ENCODE measurements at places on chromosomes 4 and X.

DNA sequence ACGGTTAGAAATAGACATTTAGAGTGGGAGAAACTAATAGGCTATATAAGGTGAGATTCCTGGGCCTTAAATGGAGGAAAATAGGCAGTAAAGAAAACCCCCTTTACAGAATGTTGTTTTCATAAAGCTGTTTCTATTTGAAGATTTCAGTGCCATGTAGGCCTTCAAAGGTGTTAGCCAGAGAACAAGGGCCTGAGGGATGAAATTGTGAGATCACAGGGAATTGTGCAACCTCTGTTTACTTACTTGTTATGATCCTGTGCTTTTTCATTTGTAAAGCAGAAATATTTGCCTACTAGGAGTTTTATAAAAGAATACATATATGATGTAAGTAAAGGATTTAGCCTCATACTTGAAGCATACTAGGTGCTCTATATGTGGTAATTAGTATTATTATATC, 272.9 kb upstream of the ARX start:
- DNase-seq: no peak

DNA sequence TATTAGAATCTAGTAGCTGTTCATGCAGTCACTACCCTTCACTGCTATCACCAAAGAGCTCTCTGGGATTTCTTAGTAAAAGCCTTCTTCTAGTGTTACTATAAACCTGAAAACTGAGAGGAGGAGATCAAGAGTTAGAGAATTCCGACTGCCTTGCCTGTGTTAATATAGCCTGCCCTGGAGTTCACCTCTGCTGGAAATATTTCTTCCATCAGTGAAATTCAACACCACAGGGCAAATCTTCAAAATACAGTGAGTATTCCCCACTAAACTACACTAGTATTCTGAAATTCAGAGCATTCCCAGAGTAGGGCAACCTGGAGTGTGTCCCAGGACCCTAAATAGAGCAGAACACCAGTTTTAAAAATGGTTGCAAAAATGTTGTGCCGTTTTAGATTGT, 301.1 kb downstream of the ARHGAP24 start:
- no peak for DNase-seq

GRCh38 chr4:123599920-123600810, 203.6 kb downstream of the SPRY1 start:
- peak; percentile 82 for DNase-seq

- no peak for DNase-seq
Observed at GRCh38 chr4:123705419-123705818, 308.8 kb downstream of the SPRY1 start.

- DNase-seq: no peak
Observed at GRCh38 chr4:114673306-114673705, 74.7 kb downstream of the UGT8 start.

DNA sequence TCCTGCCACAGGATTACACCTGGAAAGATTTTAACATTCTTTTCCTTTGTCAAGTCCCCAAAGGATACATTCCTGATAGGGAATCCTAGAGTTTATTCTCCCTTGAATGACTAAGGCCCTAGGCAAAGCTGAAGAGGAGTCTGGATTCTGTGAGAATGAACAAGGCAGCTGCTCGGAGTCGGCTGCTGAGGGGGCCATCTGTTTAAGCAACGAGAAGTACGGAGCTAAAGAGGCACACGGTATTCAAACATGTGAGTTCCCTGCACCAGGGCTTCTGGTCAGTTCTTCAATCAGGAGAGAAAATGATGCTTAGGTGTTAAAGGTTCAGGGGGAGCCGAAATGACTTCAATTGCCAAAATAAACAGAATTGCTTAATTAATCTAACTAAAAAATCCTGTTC, 97.6 kb downstream of the MGST2 start:
- no peak for DNase-seq

- no peak for DNase-seq
Observed at GRCh38 chr4:17526695-17527477, 11.9 kb downstream of the CLRN2 start.

DNA sequence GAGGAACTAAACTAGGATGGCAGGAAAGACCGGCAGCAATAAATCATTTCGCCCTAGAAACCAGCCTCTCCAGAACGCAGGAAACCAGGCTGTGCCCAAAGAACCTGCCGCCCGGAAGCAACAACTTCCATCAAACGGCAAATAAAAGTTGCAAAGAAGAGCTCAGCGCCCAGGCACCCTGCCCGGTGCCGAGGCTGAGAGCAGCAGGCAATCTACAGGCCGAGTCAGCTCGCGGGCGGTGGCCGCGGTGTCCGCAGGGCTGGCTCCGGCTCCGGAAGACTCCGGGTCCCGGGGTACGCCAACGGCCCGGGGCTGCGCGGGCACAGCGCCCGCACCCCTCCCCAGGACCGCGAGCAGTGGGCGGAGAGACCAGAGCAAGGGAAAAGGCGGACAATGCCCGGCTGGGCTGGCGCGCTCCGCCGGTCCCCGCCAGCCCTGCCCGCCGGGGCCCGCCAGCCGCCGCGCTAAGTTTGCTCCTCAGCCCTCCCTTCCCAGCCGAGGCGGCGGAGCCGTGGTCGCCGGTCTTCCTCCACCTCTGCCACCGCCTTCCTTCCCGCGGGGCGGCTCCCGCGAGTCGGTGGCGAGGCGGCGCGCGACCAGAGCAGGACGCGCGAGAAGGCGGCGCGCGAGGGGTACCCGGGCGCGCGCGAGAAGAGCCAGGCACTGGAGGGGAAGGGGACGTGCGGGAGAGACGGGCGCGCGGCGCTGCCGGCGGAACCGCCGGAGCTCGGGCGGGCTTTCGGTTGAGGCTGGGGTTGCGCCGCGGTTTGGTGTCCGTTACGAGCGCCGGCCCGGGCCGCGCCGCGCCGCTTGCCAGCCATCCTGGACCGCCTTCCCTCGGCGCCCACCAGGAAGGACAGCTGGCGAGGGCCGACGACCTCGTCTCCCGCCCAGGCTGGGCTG, 733 bp downstream of the FRYL start:
- peak; percentile 69 for DNase-seq

GRCh38 chr4:74503580-74503979, 58.6 kb downstream of the AREG start:
- DNase-seq: no peak

Data from activated CD8-positive, alpha-beta T cell treated with anti-CD3 and anti-CD28 coated beads for 36 hours (primary cell).